ENCODE measurements at places on chromosomes 6 and 20.

- DNase-seq, result no peak
These were observed 12.7 kb downstream of the SYTL3 start for GRCh38 chr6:158662607-158662953.

DNA sequence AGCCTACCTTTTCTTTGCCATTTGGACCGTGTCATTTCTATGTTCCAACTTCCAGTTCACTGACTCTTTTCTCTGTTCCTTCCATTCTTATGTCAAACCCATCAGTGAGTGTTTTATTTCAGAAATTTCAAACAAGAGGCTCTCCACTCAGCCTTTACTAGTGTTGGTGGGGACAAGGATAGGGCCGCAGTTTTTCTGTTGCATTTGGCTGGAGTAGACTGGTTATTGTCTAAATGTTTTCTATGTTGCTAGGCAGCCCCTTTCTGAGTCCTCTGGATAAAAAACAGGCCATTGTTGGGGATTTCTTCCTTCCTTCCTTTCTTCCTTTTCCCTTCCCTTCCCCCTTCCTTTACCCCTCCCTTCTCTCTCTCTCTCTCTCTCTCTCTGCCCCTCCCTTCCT, 288.6 kb downstream of the PRKN start:
- no peak for DNase-seq

DNA sequence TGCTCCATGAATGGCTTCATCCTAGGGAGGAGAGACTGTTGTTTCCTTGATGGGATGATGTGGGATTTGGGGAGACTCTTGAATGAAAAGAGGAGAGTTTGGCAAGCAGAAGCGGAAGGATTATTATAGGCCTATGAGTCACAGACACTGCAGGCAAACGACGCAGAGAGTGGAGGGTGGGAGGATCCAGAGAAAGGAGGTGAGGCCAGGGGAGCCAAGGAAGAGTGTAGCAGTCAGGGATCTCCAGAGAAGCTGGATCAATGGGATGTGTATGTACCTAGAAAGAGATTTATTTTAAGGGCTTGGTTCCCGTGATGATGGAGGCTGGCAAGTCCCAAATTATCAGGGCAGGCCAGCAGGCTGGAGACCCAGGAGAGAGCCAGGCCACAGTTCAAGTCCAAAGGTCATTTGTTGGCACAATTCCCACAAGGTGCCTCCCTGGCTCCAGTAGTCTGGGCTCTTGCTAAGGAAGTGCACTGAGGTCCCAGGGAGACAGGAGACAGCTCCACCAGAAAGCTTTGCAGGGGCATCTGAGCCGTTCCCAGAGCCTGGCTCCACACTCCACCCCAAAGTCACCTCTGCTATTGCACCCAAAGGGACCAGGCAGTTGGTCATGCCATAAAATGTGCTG, 76.0 kb downstream of the ADTRP start:
- peak; percentile 38 for DNase-seq

DNA sequence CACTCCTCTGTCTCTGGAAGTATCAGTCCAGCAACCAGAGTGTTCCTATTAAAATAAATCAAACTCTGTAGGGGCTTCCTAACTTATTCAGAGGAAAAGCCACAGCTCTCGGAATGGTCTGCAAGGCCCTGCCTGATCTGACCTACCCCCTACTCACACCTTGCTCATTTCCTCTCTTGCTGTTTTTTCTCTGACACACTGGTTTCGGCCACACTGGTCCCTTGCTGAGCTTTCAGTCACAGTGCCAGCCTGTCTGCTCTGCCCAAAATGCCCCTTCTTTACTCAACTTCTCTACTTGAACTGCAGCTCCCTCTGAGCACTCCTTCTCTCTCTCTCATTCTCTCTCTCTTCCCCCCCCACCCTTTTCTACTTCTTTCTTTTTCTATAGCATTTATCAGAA, 430.2 kb downstream of the UTRN start:
- no peak for DNase-seq

DNA sequence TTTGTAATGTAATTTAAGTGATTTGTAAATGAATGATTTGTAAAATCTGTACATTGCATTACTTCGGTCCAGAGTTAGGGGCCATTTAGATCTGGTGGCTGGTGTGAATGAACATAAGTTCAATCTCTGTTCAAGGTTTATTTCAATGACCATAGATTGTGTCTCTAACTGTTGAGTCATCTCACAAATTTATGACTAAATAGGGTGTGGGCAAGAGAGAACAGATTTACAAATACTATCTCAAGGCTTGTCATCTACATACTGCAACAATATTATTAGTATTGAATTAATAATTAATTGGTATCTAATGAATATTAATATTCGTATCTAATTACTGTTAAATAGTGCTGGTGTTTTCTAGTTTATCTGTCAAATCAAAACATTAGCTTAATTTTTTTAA, 115.3 kb upstream of the EDN1 start:
- no peak for DNase-seq

DNA sequence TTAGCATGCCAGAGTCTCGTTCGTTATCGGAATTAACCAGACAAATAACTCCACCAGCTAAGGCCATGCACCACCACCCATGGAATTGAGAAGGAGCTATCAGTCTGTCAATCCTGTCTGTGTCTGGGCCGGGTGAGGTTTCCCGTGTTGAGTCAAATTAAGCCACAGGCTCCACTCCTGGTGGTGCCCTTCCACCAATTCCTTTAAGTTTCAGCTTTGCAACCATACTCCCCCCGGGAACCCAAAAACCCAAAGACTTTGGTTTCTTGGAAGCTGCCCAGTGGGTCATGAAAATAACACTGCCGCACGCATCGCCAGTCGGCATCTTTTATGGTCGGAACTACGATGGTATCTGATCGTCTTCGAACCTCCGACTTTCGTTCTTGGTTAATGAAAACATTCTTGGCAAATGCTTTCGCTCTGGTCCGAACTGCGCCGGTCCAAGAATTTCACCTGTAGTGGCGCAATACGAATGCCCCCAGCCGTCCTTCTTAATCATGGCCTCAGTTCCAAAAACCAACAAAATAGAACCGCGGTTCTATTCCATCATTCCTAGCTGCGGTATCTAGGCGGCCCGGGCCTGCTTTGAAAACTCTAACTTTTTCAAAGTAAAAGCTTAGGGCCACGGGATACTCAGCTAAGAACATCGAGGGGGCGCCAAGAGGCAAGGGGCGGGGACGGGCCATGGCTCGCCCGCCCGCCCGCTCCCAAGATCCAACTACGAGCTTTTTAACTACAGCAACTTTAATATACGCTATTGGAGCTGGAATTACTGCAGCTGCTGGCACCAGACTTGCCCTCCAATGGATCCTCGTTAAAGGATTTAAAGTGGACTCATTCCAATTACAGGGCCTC, 1958.5 kb upstream of the DEFB115 start:
- no peak for DNase-seq

- DNase-seq, result peak; percentile 89
These were observed 144.2 kb downstream of the MYO6 start for GRCh38 chr6:75893058-75893775.

- no peak for DNase-seq
These were observed 24.8 kb downstream of the GLYATL3 start for GRCh38 chr6:49524541-49524940.

DNA sequence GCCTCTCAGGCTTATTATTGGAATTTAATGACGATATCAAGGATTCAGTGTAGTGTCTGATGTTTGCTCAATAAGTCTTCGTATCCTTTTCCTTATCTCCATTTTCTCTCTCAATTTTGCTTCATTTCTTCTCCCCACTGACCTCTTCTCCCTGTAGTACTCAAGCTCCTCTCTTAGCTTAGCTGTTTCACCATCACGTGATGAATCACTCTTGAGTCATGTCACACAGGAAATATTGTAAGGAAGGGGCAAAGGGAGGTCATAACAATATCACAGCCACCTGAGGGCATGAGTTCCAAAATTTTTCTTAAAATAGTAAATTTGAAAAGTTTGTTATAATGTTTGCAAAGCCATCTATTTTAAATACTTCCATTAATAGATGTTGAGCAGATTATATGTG, 392.2 kb upstream of the MARCKS start:
- peak; percentile 26 for DNase-seq

DNA sequence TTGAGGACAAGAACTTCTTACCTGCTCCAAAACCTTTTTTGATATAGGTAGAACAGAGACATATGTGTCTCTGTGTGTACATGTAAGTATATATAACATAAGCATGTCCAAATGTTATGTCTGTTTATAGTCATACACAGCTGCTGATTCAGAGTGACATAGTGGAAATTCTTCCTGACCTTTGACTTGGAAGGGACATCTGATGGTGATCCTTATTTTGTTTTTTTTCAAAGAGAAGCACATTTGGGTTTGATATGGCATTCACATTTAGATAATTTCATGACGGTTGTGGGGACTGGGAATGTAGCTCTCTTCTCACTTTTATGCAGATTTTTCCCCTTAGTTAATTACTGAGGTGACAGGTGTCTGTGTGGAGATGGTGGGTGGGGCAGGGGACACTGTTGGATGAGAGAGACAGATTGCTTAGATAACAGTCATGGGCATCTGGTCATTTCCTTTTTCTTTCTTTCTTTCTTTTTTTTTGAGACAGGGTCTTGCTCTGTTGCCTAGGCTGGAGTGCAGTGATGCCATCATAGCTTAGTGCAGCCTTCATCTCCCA, 39.0 kb downstream of the FARS2 start:
- DNase-seq, result no peak

DNA sequence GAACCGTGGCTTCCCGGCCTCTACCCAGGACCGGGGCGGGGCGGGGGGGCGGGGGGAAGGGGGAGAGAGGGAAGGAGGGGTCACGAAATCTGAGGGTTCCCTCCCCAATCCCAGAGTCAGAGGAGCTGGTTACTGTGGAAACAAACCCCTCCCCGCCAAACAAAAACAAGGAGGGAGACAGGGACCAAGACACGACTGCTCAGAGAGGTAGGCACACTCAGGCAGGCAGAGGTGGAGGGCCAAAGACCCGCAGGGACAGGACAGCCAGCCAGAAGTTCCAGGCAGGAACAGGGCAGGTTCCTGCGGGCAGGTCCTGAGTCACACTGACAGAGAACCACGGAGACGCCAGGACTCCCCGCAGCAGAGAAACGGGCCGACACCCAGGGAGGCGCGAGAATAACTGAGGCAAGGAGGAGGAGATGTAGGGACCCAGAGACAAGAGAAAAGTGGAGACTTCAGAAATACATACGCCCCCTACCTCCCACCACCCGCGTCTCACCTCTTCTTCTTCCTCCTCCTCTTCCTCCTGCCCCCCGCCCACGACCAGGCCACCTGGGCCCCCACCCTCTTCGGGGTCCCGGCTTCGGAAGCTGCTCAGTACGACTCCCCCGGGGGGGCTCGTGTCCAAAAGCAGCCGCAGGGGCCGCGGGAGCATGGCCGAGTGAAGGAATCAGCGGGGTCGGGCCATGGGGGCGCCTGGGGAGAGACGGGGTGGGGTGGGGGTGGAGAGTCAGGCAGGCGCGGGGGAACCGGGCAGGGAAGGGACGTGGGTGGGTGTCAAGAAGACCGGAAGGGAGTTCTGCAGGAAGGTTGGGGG, 578 bp downstream of the RGL2 start:
- peak; percentile 63 for DNase-seq

GRCh38 chr6:32148289-32149091, 3.2 kb downstream of the PRRT1 start:
- DNase-seq, result no peak

DNA sequence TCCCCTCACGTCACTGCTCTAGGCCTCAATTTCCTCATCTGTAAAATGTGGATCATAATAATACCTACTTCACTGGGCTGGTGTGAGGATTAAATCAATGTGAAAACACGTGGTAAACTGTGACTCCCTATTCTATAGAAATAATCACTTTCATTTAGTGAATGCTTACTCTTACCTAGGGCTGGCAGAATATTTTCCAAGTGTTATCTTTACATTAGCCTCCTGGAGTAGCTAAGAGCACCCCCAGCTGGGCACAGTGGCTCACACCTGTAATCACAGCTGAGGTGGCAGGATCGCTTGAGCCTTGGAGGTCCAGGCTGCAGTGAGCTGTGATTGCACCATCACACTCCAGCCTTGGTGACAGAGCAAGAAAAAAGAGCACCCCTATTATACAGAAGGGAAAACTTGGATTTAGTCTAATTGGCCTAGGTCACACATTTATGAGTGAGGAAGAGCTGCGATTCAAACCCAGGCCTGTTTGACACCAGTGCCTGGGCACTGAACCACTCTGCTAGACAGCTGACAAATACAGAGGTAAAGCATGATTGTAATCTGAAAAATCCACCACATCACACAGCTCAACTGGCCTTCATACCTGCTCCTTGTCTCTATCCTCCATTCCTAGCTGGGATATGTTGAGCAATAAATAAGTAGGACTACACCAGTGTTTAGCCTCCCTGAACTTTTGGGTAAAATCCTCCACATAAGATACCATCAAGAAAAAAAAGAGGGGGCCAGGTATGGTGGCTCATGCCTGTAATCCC, 1.4 kb upstream of the SNTA1 start:
- DNase-seq, result no peak

- no peak for DNase-seq
These were observed 6.1 kb downstream of the MDFI start for GRCh38 chr6:41644297-41644879.

GRCh38 chr6:32154514-32155161, 697 bp downstream of the PPT2 start:
- DNase-seq, result peak; percentile 76

DNA sequence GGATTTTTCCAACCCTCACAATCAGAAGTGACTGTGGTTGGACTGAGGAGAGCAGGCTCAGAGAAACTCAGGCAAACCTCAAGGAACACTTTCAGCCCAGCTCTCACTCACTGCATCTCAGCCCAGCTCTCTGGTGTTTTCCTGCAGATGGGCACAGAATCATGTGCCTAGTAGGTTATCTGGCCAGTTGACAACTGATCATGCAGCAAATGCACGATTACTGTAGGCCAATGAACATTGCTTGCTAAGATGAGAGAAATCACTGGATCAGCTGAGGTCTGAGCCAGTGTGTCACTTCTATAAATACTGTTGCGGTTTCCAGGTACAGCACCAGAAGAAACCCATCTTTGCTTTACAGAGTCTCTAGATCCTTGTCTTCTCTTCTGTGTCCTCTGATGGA, 540.5 kb downstream of the CD83 start:
- no peak for DNase-seq

GRCh38 chr6:43699564-43700186, 12.1 kb upstream of the MRPS18A start:
- peak; percentile 76 for DNase-seq

- no peak for DNase-seq
These were observed 1.5 kb upstream of the OR2J1 start for GRCh38 chr6:29097803-29098202.

- DNase-seq, result peak; percentile 67
These were observed 46.7 kb upstream of the MOCS1 start for GRCh38 chr6:39980839-39981580.

- no peak for DNase-seq
These were observed 136.7 kb downstream of the MMUT start for GRCh38 chr6:49326347-49326746.

- no peak for DNase-seq
These were observed 1.6 kb upstream of the QKI start for GRCh38 chr6:163412801-163413344.
